ENCODE measurements at places on chromosomes 7 and 10.

GRCh38 chr7:94099679-94100078, 95.5 kb upstream of the BET1 start:
- DNase-seq = no peak

DNA sequence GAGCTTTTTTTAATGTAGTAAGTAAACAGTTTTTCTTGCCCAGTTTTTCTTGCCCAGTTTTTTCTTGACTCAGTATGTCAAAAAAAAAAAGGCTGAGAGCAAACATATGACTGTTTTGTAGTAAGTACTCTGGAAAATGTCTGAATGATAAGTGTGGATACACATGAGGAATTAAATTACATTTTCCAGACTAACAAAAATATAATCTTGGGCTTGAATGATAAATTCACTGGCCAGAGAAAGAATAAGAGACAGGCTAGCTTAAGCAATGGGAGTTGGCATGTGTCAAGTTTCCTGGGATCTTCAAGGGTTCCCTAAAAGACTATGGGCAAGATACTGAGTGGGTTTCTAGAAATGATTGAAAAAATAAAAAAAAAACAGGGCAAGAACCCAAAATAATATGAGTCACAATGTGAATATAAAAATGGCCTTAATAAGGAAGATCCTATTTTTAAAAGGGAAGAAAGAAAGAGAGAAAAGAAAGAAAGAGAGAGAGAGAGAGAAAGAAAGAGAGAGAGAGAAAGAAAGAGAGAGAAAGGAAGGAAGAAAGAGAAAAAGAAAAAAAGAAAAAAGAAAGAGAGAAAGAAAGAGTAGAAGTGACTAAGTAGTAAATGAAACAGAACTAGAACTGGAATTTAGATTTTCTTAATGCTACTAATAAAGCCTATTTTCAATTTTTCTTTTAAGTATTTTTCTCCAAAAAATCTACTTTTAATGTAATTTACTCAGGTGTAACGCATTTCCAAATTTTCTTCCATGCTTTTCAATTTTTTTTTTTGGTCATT, 60.2 kb downstream of the TFPI2 start:
- DNase-seq = no peak

DNA sequence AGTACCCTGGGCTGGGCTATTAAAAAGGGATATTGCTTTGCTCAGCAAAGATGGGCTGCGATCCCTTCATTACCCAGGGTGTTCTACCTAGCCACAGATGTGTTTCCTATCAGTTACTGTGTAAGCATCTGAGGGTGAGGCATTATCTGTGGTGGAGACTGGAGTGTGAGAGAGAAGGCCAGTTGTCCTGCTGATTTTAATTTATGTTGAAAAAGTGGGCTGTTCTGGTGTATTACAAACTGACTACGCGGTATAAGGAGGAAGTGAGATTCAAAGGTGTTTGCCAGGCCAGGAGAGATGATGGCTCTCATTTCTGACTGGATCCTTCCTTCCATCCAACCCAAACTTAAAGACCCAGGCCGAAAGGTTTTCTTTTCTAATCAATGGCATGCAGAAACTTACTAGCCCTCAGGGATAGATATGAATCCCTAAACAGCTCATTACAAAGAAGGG, 7.6 kb downstream of the TCF7L2 start:
- DNase-seq = no peak

DNA sequence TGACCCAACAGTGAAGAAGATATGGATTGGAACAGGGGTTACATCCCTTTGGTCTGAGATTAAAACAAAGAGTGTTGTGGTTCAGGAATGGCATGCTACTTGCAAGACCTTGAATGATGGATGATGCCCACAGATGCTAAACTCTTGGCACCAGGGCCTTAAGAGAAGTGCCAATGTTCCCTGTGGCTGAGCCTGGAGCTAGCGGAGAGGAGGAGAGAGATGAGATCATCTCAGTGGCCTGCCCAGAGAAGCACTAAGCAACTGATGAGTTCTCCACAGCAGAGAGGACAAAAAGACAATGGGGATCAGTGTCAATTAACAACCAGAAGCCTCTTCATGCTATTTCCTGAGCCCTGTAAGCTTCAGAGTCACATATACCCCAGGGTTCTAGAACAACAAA, 97.8 kb downstream of the ELAPOR2 start:
- DNase-seq = no peak

GRCh38 chr7:102204212-102204611, 82.5 kb upstream of the SH2B2 start:
- DNase-seq = no peak

DNA sequence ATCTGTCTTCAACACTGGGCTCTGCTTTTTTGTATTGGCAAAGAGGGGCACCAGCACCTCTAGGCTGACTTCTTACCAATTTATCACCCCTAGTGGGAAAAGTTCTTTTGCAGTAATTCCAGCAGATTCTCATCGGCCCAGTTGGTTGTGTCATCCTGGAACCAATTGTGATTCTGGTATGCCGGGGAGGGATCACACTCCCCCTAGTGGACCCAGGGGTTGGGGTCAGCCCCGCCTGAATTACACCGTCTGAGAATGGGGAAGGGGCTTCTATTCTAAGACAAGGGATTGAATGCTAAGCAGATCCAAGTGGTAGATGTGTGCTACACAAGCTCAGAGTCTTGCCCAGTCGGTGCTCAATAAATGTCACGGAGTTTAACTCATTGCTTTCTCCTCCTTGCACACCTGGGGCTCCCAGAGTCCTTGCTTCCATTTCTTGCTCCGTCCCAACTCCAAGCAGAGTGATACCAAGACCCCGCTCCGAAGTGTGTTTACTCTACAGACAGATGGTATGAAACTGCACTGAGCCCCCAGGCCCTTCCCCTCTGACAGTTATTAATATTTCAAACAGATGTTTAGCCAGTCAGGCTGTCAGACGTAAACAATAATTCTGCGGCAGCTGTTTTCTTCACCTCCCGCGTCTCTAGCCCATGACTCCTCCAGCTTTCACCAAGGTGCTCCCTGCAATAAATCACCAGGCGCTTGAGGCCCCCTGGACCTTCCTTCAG, 71.9 kb downstream of the C10orf105 start:
- DNase-seq = no peak

DNA sequence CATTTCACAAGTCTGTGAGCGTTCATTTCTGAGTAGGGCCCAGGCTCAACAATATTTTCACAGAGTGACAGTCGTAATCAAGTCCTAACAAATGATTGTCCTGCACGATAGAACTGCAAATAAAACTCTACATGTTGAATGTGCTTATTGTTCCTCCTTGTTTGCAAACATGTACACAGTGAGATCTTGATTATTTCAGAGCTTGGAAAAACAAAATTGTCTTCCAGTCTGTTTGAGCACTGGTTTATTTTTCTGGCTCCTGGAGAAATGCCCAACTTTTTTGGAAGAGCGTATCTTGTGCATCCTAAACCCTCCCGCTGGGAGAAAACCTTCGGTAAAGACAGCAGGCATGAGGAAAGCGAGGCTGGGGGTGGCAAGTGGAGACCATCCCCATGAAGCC, 91.1 kb downstream of the TEX36 start:
- no peak for DNase-seq
